GM06990 (cell line): ENCODE measurements at places on chromosomes 7 and 10.

GRCh38 chr7:50508471-50508943, 56.7 kb downstream of the DDC start:
- DNase-seq, result no peak

- no peak for DNase-seq
These were observed 5.9 kb downstream of the NACAD start for GRCh38 chr7:45082831-45083331.

- DNase-seq, result no peak
These were observed 362.8 kb upstream of the IGFBP3 start for GRCh38 chr7:46283852-46284251.

DNA sequence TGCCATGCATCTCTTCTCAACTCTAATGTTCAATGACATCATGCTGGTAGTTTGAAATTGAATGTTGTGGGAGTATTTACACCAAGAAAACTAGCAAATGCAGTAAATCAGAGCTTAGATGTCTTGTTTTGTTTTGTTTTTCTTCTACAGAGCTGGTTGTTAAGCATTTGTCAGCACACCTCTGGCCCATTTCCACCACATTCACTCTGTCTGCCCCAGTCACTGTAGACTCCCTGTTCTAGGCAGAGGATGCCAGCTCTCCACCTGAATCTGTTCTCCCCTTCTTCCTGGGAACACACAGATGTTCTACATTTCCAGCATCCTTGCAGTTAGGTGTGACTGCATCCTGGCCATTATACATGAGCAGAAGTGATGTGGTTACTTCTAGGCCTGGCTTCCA, 4.1 kb upstream of the ARHGAP22 start:
- no peak for DNase-seq

GRCh38 chr10:3622427-3622826, 162.6 kb downstream of the KLF6 start:
- DNase-seq, result no peak

DNA sequence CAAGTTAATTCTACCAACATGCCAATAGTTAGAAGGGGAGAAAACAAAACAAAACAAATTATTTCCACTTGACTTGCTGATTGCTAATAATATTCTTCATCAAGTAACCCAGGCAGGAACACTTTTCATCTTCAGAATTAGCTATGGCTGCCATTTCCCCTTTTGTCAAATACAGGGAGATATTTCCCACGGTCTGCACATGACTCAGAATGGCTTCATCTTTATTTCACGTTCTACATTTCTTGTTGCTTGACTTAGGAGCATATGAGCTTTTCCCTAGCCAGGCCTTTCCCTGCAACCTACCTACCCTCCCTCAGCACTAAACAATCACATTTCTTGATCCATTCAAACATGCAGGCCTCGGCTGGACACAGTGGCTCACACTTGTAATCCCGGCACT, 6.5 kb downstream of the CPVL start:
- no peak for DNase-seq

DNA sequence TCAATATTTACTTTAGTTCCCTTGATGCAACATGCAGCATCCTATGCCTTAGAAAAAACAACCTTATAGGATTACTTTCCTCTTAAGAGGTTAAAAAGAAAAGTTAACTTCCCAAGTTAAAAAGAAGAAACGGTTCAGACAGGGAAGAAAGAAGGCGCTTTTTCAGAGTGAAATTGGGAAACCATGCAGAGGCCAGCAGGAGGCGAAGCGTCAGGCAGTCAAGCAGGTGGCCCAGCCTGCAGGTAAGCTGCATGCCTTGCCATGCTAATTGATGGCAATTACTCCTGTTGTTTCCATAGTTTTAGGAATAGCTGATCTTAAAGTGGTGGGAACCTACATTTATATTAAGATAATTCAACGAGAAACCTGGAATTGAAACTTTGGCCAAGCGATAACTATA, 302.6 kb upstream of the SP4 start:
- no peak for DNase-seq
